ENCODE measurements at places on chromosomes 12 and 14. TPM values are rescaled to one million over a fixed set of nuclear protein-coding genes. Genes with fewer than 3 reads are reported as not detected.

DNA sequence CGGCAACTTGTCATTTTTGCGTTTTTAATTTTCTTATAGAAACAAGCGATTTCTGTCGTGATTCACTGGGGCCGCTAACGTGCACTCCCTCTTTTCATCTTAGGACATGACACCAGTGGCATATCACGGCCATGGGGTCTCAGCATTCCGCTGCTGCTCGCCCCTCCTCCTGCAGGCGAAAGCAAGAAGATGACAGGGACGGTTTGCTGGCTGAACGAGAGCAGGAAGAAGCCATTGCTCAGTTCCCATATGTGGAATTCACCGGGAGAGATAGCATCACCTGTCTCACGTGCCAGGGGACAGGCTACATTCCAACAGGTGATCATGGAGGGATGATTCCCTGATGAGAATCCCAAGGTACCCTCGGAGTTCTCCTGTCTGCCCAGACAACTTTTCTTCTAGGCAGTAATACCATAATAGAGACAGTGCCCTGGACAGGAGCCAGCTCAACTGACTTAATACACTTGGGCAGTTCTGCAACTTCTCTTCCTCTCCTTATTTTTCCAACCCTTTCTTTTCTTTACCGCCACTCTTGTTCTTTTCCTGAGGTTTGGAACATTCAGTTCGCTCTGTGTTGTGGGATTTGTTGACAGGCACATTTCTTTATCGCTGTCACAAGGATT lies 821 bp downstream of the TMEM106C start:
- no peaks in the 10 kb centered on the region for H3K27me3 ChIP-seq
- DNase-seq = no peak
- H3K36me3 ChIP-seq = no peaks in the 10 kb centered on the region
- peak overlapping the region; percentile 77 for H3K4me3 ChIP-seq

- no peaks in the 10 kb centered on the region for H3K36me3 ChIP-seq
- no peaks in the 10 kb centered on the region for H3K4me1 ChIP-seq
- no peak for DNase-seq
- H3K4me3 ChIP-seq = no peak overlapping the region
Observed at GRCh38 chr14:74984236-74985027, 18.3 kb upstream of the EIF2B2 start.

- DNase-seq = no peak
- H3K4me3 ChIP-seq = no peak overlapping the region
- no peak overlapping the region for H3K27ac ChIP-seq
- no peaks in the 10 kb centered on the region for H3K36me3 ChIP-seq
Observed at GRCh38 chr12:97211416-97211930, 251.1 kb upstream of the RMST start.

DNA sequence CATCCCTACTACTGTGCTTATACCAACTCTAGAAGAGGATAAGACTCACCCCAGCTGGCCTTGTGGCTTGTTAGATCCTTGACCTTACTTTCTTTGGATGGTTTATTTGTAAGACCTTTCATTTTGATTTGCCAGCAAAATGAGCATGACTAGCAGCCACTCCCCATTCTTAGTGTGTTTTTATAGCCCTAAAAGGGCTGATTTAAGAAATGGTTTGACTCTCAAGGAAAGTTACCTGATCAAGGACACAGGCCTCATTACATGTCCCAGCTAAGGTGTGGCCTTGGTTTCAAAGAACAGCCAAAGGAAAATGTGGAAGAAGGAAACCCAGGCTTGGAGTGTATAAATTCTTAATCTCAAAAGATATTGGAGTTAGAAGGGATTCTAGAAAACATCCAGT lies 41.4 kb downstream of the SLC17A8 start:
- no peaks in the 10 kb centered on the region for H3K36me3 ChIP-seq
- H3K27ac ChIP-seq = no peak overlapping the region
- no peak for DNase-seq

GRCh38 chr12:55965941-55966407 lies at the start of gene PMEL:
PMEL (minus strand) TSS chr12:55966042; CDS start chr12:55966011, 31 bp downstream.
- H3K27ac ChIP-seq = peak within 1 kb of the TSS; percentile 83
- H3K27me3 ChIP-seq = no peaks in the 10 kb centered on the region
- peaks cover 2% of the 10 kb centered on the region for H3K36me3 ChIP-seq

- no peak overlapping the region for H3K4me3 ChIP-seq
- H3K36me3 ChIP-seq = no peaks in the 10 kb centered on the region
- peak overlapping the region; percentile 5 for H3K27ac ChIP-seq
- no peaks in the 10 kb centered on the region for H3K27me3 ChIP-seq
- DNase-seq = no peak
- H3K4me1 ChIP-seq = no peaks in the 10 kb centered on the region
Observed at GRCh38 chr12:92304371-92305055, 158.9 kb upstream of the BTG1 start.

- H3K27ac ChIP-seq = peak overlapping the region; percentile 80
- DNase-seq = peak; percentile 24
- peak overlapping the region; percentile 86 for H3K4me3 ChIP-seq
Observed at GRCh38 chr12:123973552-123974341, 732 bp downstream of the ZNF664 start.

Gene GALNT4
- 8.9 TPM for total RNA-seq

Gene DDX54
- total RNA-seq = 61.1 TPM

Gene SERPINA5
- total RNA-seq = 3.2 TPM
